HuH-7.5 (cell line): ENCODE measurements at places on chromosomes 12 and 14.
A peak's percentile ranks its signal among the peaks of the same experiment; 100 is the strongest.

GRCh38 chr14:103190741-103191140 is 67.5 kb downstream of the TNFAIP2 start:
- no peak for DNase-seq

GRCh38 chr12:120060196-120060595 is 56.4 kb downstream of the RAB35 start:
- DNase-seq: no peak

- DNase-seq: no peak
Observed at GRCh38 chr14:55921511-55921910, 196.7 kb upstream of the PELI2 start.

DNA sequence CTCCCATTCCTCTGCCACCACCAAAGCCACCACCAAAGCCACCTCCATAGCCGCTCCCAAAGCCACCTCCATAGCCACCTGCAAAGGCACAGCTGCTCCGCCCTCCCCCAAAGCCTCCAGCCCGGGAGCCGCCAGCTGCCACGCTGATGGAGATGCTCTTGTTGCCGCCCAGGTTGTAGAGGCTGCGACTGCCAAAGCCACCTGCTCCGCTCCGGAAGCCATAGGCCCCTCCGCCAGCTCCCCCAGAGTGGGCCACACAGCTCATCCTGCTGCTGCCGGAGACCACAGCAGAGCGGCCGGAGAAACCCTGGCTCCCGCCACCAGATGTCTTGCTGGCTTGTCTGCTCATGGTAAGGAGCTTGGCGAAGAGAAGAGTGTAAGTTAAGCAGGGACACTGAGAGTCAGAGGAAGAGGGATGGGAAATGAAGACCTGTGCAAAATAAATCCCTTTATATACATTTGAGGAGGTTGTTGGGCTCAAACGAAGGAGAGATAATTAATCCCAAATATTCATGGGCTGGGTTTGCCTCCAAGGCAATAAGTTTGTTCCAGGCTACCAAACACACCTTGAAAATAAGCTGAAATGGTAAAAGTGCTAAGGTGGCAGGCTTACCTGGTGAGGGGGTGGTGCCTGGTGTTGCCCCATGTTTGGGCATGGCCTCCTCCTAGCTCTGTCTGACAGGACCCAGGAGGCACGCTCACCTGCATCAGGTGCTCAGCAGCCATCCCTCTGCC is at the start of gene KRT3:
Gene KRT3 (minus strand): TSS at position 424 of the 735 bp plus-strand sequence. CDS start 75 bp downstream, at position 349.
- no peak for DNase-seq

- DNase-seq: no peak
Observed at GRCh38 chr12:20792971-20793370, 17.5 kb upstream of the SLCO1B3 start.

- no peak for DNase-seq
Observed at GRCh38 chr12:5220835-5221234, 177.2 kb downstream of the KCNA5 start.

GRCh38 chr12:80316222-80316621 is 127.8 kb upstream of the PTPRQ start:
- no peak for DNase-seq

DNA sequence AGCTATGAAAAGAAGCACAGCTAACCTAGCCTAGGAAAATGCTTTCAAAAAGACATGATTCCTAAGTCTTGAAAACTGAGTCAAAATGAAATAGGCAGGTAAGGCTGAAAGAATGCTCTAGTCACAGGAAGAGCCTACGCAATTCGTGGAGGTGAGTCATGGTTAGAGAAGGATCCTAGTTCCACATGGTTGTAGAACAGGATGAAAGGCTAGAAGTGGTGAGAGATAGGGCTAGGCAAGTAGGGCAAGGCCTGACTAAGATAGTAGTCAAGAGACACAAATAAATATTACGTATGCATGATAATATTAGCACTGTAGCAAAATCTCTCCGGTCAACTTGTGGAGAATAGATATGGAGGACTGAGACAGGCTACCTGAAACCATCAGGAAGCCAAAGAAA is 47.2 kb downstream of the PLCZ1 start:
- DNase-seq: no peak

DNA sequence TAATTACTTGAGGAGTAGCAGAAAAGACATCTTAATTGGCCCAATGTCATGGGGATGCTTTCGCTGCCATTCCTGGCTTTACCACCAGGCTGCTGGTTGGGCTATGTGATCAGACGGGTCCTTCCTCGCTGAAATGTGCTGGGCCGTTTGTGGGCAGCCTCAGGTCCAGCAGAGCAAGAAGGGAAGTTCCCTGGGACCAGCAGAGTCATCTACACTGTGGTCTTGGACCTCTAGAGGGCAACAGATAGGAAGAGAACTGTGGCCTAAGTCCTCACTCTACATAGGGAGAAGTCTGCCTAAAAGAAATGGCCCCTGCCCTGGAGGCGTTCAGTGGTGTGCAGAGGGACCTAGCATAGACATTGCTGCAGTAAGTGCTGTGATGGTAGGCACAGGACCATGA is 10.9 kb downstream of the EVL start:
- DNase-seq: no peak

DNA sequence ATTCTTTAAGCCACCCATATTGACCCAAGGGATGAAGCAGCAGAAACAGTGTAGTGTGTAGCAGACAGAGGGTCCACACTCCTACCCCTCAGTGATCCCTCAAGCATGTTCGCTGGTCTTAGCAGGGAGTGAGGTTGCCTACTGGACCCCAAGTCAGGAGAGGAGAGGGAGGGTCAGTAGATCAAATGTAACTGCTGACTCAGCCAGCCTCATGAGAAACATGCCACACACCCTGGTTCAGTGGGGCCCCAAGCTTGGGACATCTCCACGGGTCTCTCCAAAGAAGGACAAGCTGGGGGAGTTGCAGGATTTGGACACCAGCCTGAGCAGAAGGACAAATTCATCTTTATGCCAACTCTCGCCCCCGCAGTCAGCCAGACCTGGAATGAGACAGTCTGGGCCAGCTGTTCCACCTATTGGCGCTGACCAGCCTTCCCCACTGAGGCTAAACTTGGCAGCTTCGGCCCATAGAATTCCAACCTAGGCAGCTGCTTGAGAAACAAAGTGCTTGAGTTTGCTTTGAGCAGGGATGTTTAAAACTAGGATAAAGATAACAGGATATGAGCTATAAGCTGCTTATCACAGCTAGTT is 66.0 kb upstream of the ACTN1 start:
- DNase-seq: no peak

DNA sequence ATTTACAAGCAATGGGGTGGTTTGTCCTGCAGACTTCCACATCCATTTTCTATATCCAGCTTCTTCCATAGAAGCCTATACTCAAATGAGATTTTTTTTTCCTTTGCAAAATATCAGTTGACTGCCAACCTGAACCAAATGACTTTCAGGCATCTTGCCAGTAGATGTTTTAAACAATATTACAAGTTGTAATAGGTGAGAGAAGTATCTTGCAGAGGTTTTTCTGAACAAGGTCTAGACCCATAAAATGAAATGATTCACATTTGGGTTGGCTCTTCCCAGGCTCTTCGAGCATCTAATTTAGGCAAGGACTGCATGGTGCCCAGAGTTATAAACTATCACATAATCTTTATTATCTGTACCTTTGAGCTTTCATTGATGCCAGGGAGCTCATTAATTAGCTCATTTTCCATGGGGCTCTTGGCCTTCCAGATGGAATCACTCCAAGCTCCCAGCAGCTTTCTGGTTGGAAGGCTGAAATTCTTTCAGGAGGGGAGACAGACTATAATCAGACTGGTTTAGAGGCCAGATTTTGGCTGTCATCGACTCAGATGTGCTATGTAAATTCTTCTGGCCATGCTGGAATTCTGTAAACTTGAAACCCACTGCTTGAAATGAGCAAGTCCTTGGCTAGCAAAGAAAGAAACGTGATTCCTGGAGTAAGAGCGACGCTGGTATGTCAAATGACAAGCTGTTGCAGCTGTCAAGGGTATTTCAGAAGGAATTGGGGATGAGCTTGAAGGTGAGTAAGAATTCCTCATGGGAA is 32.2 kb upstream of the DICER1 start:
- no peak for DNase-seq

- DNase-seq: no peak
Observed at GRCh38 chr14:99863059-99863458, 69.8 kb downstream of the EML1 start.

DNA sequence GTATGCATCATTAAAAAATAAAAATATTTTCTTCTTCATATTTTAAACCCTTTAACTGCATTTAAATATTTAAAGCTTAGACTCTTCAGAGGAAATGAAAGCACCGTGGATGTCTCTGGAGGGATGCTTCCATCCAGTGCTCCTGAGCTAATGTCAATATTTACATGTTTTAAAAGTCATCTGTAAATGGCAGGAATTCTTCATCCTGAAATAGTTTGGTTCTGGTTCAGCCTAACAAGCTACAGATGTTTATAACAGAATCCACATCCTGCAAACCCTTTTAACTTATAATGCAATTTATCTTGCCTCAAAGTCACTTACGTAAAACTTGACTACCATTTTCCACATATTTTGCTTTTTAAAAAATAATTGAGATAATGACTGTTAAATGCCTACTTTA is 1207.3 kb downstream of the SLC16A7 start:
- DNase-seq: no peak

GRCh38 chr14:99829450-99829849 is 36.2 kb downstream of the EML1 start:
- no peak for DNase-seq

- no peak for DNase-seq
Observed at GRCh38 chr12:21696625-21697024, 39.0 kb upstream of the LDHB start.

GRCh38 chr14:36942522-36943245 is 229.7 kb downstream of the SLC25A21 start:
- DNase-seq: no peak

DNA sequence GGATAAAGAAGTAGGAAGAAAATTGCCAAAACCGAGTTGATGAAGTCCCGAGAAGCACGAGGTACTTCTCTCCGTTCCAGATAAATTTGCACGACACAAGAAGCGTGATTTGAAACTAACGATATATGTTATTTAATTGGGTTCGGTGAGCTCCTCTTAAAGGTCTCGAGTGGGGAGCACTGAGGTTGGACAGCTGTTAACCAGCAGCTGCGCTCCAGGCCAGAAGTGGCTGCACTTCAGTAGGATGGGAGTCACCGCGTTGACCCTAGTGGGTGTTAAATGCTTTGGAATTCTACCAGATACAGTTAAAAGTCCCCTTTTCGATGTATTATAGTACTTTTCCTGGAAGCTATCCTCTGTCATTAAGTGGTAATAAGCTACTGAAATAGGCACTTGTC is 953 bp upstream of the DCAF5 start:
- DNase-seq: peak; percentile 31

DNA sequence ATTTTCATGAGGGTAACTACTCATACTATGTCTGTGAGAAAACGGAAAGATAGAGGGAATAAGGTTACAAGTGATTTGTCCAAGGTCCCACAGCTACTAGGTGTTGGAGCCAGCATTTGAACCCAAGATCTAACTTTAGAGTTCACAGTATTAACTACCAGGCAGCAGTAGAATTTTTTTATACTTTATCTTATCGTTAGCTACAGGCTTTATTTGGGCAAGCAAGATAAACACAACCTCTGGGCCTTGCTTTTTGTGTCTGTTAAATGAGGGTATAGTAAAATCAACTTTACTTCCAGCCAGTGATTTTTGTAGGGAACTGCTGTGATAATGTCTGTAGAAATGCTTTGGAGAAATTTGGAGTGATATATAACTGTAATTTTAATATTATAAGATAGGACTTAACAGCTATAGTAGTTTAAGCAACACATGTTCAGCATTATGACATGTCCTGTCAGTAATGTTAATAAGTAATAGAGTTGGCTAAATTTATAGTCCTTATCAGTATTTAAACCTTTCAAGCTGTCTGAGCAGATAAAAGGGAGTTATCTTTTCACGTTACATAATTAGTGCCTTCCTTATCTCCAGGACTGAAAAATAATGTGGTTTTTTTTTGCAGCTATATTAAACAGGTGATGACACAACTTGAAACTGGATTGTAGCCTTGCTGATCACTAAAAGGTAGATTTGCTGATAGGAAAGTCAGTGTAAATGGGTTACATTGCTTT is 12.8 kb downstream of the LEMD3 start:
- no peak for DNase-seq

GRCh38 chr14:83473416-83474235 is 1940.0 kb upstream of the SEL1L start:
- no peak for DNase-seq

DNA sequence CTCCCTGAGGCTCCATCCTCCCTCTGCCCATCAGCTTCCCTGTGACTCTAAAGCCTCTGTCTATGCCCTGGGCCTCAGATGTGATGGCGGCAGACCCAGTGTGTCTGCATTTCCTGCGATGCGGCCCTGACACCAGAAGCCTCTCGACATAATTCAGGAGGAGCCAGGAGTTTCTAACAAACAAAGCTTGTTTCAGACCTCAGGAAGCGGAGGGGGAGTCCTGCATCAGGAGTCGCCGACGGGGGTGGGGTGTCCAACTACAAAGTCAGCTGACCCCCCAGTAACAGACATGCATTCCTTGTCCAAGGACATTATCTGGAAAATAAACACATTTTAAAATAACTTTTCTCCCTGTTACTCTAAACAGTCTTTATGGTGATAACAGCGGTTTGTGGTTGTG is 167.5 kb downstream of the DPF3 start:
- DNase-seq: no peak

DNA sequence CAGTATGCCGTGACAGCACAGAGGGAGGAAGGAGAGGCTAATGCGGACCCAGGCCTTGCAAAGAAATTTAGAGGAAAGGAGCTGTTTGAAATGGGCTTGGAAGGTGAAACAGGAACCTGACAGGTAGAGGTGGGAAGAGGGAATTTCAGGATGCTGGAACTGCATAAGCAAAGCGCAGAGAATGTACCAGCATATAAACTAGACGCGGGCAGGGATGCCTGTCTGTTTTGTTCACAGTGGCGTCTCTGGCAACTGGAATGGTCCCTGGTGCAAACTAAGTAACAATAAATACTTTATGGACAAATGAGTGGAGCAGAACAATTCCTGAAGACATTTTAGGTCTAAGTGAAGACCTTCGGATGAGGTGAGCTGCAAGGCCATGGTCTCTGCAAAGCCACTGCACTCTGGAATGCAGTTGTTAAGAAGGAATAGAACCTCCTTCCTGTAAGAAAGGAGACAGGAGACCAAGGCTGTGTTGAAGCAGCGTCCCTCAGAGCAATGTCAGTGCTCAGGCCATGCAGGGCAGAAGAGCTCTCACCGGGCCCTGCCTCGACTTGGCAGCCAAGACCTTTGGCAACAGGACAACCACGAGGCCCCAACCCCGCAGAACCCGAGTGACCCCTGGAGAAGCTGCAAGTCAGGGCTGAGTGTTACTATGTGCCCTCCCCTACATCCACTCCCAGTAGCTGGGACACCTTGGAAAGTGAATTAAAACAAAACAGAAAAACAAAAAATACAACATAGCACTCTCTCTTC is 42.8 kb downstream of the PITPNM2 start:
- no peak for DNase-seq

DNA sequence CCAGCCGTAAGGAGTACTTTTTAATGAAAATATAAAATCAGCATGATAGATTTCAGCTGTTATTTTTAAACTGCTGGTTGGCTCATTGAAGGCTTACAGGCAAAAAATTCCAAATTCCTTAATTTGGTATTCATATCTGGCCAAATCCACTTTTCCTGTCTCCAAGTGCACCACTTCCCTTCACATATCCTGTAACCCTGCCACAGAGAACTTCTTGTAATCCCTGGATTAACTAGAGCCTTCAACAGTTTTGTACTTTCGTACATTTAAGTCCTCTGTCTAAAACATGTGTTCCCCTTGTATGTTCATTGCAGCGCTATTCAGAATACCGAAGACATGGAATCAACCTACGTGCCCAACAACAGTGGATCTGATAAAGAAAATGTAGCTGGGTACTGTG is 9.6 kb downstream of the PUS7L start:
- DNase-seq: no peak
